Lung (tissue), 17 donors: ENCODE measurements at places on chromosomes 4 and X.

DNA sequence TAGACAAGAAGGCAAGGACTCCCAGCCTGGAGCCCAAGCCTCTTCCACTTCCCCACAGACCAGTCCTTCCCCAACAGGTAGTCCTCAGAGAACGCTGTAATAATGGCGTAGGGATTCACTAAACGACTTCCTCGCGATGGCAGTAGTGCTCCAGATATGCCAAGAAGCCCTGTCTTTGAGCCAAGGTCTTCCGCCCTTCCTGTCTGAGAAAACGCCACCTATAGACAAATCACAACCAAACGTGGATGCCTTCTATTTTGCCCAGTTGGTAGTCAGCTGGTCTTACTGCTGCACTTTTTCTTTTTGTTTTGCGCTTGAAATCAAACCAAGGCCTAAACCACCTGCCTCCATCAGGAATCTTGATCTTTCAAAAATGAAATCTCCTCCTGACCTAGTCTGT lies 203.3 kb downstream of the OR13H1 start:
- peak; percentile 91 for DNase-seq

- DNase-seq = no peak
Measured at GRCh38 chr4:173935622-173936405, 347.7 kb downstream of the FBXO8 start.

GRCh38 chrX:150478496-150479492 lies 89.6 kb upstream of the MTM1 start:
- DNase-seq = peak; percentile 4

DNA sequence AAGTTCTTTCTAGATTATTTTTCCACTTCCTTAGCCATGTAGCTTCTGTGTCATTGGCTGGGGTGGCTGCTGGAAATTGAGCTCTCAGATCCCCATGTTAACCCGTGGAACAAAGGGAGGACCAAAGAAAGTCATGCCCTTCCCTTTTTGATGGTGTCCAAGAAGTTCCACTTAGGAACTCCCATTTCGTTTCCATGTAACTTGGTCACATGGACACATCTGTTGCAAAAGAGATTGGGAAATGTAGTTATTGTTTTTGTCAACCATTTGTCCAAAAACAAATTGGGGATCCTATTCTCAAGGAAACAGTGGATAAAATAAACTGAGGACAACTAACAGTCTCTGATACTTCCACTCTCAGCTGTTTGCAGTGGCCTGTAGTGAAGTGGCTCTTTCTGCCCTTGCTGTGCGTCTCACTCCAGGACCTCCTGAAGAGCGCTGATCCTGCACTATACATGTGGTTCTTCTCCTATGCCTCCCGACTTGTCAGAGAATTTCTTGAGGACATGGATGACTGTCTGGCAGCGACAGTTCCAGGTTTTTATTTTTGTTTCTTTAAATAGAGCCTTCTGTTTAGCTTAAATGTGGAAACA lies 125.3 kb upstream of the LNX1 start:
- DNase-seq = no peak

- DNase-seq = peak; percentile 10
Measured at GRCh38 chrX:29145316-29145715, 558.1 kb downstream of the IL1RAPL1 start.

DNA sequence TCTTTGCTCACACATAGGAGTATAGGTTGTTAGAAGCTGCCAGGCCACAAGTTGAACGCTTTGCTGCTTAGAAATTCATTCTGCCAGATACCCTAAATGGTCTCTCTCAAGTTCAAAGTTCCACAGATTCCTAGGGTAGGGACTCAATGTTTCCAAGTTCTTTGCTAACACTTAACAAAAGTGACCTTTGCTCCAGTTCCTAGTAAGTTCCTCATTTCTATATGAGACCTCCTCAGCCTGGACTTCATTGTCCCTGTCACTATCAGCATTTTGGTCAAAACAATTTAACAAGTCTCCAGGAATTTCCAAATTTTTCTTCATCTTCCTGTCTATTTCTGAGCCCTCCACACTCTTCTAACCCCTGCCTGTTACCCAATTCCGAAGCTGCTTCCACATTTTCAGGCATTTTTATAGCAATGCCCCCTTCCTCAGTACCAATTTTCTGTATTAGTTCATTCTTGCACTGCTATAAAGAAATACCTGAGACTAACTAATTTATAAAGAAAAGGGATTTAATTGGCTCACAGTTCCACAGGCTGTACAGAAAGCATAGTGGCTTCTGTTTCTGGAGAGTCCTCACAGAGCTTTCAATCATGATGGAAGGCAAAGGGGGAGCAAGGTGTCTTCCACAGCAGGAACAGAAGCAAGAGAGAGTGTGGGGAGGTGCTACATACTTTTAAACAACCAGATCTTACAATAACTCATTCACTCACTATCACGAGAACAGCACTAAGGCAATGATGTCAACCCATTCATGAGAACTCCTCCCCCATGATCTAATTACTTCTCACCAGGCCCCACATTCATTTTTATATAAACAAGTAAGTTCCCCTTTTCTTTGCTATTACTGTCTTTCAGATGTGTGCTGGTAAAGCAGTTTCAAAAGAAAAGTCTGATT lies 11.5 kb upstream of the TLR1 start:
- DNase-seq = peak; percentile 5

DNA sequence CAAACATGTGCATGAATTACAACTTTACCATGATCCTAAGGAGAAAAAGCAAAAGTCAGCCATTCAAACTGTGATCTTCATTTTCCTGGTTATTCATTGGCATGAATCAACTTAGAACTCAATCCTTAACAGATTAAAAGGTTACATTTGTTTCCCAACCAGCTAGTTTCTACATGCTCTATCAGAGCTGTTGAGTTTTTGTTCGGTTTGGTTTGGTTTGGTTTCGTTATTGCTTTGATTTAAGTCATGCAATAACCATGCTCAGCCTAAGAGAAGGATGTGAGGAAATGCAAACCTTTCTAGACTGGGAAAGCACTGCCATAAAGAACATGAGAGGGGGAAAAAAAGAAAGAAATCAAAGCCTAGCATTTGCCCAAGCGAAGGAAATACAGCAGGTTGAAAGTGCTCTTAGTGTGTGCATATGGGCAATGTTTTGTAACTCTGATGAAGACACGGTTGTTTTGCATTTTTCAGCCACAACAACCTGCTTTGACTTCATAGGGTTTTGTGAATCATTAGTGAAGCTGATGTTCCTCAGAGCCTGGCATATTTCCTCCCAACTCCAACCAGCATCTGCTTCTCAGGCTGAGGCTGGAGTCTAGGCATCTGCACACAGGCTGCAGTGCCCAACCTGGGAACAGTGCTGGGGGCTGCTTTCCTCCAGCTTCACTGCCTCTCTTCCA lies 234.3 kb downstream of the ZNF674 start:
- no peak for DNase-seq

DNA sequence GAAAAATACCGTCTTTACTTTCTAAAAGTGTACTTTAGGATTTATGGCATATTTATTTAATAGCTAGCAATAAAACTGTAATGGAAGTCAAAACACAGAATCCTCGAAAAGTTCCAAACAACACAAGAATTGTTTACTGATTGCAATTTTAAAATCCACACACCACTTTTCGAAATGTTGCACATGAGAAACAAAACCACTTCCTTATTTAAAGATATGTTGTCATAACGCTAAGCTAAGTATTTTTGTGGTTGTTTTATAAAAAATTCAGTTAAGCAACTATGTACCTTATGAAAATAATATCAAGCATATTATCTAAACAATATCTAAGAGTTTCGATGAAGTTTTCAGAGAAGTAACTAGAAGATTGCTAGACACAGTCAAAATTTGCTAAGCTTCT lies 344 bp downstream of the TMPRSS11D start:
- DNase-seq = no peak
